ENCODE measurements at places on chromosomes 3 and 15. TPM values are rescaled to one million over a fixed set of nuclear protein-coding genes. Genes with fewer than 3 reads are reported as not detected.

PPM1L gene
- 0.66 TPM for total RNA-seq

LRRIQ4 gene
- total RNA-seq, result 0.14 TPM

NR2F2 gene
- total RNA-seq, result 20.6 TPM

TTC23 gene
- 27.8 TPM for total RNA-seq
